Myometrial cell (primary cell): ENCODE measurements at places on chromosomes 12 and 14. TPM values are rescaled to one million over a fixed set of nuclear protein-coding genes. Genes with fewer than 3 reads are reported as not detected.

Gene LRFN5
- total RNA-seq = 5.1 and 6.3 TPM in 2 replicates

Gene C14orf39
- total RNA-seq = under 0.01 TPM in 1 of 2 replicates, not detected in the other

Gene SCNN1A
- total RNA-seq = under 0.01 and 0.29 TPM in 2 replicates

Gene PTPRB
- total RNA-seq = not detected in 2 replicates

Gene ADCY4
- not detected in 2 replicates for total RNA-seq

Gene RNASE1
- total RNA-seq = not detected in 2 replicates

Gene ELK3
- 18.2 and 25.2 TPM in 2 replicates for total RNA-seq

Gene LALBA
- not detected in 2 replicates for total RNA-seq

Gene WASHC3
- 57.1 and 78.7 TPM in 2 replicates for total RNA-seq

Gene MYH6
- total RNA-seq = not detected in 2 replicates

Gene EID3
- total RNA-seq = 2.6 and 3.0 TPM in 2 replicates

Gene SMCO2
- not detected in 2 replicates for total RNA-seq

Gene SSTR1
- 3.5 TPM in 2 replicates for total RNA-seq

Gene SLC22A17
- 10.1 and 16.8 TPM in 2 replicates for total RNA-seq

Gene PAPLN
- total RNA-seq = 5.2 and 8.3 TPM in 2 replicates

Gene CELA1
- total RNA-seq = not detected in 2 replicates

Gene KLC1
- 179 and 201 TPM in 2 replicates for total RNA-seq

Gene TSHR
- total RNA-seq = not detected in 2 replicates
